Stimulated activated naive CD4-positive, alpha-beta T cell treated with Interleukin-2 at 50 U/mL for 16 hours (primary cell): ENCODE measurements at places on chromosomes 16 and 17.

DNA sequence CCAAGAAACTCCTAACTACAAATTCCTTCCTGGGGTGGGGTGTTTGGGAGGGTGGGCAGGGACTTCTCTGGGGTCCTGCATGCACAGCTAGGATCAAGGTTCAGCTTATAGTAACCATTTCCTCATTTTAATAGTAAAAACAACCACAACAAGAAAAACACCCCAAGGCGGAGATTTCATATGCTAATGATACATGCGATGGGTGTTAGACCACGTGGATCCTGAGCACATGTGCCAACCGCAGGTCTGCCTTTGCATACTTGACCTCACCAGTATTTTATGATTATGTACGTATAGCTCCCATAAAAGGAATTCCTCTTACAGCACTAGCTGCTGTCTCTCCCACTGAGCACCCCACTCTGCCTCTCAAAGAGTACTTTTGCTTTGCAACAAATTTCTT lies 1.9 kb downstream of the KRTAP4-11 start:
- no peak for DNase-seq

DNA sequence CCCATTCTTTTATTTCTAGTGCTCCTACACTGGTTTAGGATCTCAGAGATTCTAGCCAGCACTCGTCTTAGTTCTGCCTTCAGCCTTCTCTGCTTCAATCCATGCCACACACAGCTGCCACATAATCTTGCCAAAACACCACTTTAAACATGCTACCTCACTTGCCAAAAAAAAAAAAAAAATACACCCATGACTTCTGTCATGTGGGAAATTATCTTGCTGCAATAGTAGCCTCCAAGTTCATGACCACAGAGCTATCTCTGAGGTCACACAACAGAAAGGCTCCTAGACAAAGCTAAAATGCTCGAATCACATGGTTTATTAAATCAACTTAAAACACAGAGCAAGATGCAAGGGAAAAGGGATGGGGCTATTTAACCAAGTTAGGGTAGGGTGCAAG lies 18.1 kb downstream of the FZD2 start:
- no peak for DNase-seq

DNA sequence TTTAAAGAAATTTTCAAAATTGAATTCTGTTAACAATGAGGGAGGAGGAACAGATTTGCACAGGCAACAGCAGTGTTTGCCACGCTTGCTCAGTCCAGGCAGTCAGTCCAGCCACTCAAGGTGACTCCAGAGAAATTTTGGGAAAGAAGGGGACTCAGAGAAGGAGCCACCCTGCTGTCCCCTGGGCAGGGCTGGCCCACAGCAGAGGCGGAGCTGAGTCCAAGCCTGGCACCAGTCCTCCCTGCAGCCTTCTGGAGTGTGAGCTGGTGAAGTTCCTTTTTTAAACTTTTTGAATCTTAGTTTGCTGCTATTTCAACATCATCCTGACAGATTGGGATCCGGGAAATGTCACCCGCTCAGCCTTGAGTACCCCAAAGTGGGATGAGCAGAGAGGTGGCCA lies 14.5 kb upstream of the SLC47A2 start:
- DNase-seq, result no peak

GRCh38 chr17:61463316-61464129 lies 11.3 kb downstream of the TBX4 start:
- DNase-seq, result no peak

GRCh38 chr17:78842881-78843565 lies 2.4 kb upstream of the USP36 start:
- peak; percentile 50 for DNase-seq

- DNase-seq, result no peak
These were observed 41.1 kb downstream of the SRL start for GRCh38 chr16:4200781-4201137.

- DNase-seq, result no peak
These were observed 43.4 kb downstream of the GNAO1 start for GRCh38 chr16:56234737-56235136.

DNA sequence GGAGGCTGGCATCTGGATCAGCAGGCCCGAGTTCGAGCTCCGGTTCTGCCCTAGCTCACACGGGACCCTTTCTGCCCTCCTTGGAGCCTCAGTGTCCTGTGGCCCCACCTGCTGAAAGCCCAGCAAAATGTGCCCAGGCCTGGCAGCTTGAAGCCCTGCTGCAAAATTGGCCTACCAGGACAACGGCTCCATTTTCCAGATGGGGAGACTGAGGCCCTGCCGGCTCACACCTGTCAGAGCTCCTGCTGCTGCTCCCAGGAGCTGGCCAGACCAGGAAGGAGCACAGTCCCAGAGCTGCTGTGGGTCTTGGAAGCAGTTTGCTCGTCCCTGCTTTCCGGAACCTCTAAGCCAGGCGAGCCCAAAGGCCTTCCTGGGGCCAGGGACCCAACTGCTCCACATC lies 17.4 kb downstream of the ZNF469 start:
- no peak for DNase-seq

GRCh38 chr17:59669411-59669810 lies 37.8 kb downstream of the PTRH2 start:
- no peak for DNase-seq

- DNase-seq, result no peak
These were observed 10.6 kb downstream of the MSI2 start for GRCh38 chr17:57266902-57267311.

DNA sequence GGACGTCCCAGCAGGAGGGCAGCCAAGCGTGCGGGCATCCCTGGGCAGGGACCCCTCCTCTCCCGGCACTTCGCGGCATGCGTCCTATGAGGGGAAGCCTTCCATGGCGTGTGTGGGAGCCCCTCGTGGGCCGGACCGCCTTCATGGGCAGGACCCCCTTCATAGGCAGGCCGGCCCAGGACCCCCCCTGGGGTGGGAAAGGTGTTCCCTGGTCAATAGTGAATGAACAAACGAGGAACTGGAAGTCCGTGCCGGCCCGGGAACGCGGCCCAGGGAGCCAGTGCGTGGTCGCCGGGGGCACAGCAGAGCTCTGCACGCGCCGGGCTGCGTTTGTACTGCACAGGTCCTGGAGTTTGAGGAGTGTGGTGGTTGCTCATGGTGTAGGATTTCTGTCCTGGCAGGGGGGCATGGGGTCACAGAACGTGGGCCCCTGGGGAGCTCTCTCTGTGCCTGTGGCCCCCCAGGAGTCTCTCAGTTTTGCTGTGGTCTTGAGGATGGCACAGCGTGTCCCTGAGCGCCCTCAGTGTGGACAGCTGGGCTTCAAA lies 13.9 kb downstream of the BAIAP2 start:
- DNase-seq, result no peak

GRCh38 chr17:64074704-64075426 lies 54.4 kb upstream of the ICAM2 start:
- no peak for DNase-seq

DNA sequence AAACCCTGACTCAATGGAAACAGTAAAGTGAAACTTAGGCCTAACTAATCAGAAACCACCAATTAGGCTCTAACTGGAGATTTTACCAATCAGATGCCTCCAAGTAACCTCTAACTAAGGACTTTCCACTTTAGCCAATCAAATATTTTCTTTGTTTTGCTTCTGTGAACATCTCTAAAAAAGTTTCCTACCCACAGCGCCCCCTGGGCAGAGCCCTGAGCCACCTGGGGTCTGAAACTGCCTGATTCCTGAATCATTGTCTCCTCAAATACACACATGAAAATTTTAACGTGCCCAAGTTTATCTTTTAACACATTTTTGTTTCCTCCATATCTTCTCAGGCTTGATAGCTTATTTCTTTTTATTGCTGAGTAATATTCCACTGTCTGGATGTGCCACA lies 19.0 kb downstream of the ADAD2 start:
- no peak for DNase-seq

- DNase-seq, result peak; percentile 67
These were observed at the start of gene KCTD11 for GRCh38 chr17:7351665-7352502. Gene KCTD11 (plus strand): TSS chr17:7352162.

GRCh38 chr16:81401035-81401950 lies 43.3 kb upstream of the CMIP start:
- DNase-seq, result no peak

DNA sequence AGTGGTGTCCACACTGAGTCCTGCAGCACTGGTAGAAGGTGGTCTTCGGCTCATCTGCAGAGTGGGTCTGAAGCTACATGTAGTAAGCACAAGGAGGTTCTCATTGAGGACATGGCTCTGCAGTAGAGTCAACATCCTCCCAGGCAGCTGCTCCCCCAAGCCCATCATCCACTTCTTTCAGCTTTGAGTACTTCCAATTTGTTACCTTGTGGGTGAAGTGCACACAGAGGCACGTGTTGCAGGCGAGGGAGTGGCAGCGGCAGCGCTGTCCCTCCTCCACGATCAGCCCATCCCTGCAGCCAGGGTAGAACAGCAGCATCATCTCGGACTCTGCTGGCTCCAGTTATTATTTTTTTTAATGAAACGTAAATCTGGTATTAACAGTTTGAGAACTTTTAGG lies 1.8 kb upstream of the SSTR2 start:
- DNase-seq, result no peak

- no peak for DNase-seq
These were observed 2.4 kb upstream of the PRR15L start for GRCh38 chr17:47959825-47960655.

GRCh38 chr17:5291683-5292350 lies 9.7 kb downstream of the RABEP1 start:
- DNase-seq, result no peak

GRCh38 chr16:28192806-28193529 lies 18.8 kb downstream of the XPO6 start:
- peak; percentile 71 for DNase-seq

GRCh38 chr17:48722915-48723422 lies at the start of gene PRAC2:
Gene PRAC2 (plus strand): TSS chr17:48723185. CDS start chr17:48724411, 1,226 bp downstream.
- no peak for DNase-seq

DNA sequence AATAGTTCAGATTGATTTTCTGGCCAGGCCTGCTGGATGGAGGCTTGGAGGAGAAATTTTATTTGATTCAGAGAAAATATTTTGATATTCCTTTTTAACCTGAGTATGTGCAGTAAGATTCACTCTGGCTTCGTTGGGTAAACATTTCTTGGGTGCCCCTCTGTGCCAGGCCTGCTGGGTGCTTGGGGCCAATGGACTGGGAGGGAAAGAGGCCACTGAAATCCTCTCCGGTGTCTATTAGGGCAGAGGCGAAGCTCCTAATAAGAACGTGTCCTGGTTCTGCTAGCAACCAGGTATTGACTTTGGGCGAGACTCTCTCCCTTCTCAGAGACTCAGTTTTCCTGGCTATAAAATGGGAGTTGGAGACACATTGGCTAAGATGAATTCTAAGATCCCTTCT lies 122.5 kb downstream of the CYLD start:
- no peak for DNase-seq

GRCh38 chr16:17026600-17027242 lies 444.0 kb downstream of the XYLT1 start:
- peak; percentile 1 for DNase-seq

DNA sequence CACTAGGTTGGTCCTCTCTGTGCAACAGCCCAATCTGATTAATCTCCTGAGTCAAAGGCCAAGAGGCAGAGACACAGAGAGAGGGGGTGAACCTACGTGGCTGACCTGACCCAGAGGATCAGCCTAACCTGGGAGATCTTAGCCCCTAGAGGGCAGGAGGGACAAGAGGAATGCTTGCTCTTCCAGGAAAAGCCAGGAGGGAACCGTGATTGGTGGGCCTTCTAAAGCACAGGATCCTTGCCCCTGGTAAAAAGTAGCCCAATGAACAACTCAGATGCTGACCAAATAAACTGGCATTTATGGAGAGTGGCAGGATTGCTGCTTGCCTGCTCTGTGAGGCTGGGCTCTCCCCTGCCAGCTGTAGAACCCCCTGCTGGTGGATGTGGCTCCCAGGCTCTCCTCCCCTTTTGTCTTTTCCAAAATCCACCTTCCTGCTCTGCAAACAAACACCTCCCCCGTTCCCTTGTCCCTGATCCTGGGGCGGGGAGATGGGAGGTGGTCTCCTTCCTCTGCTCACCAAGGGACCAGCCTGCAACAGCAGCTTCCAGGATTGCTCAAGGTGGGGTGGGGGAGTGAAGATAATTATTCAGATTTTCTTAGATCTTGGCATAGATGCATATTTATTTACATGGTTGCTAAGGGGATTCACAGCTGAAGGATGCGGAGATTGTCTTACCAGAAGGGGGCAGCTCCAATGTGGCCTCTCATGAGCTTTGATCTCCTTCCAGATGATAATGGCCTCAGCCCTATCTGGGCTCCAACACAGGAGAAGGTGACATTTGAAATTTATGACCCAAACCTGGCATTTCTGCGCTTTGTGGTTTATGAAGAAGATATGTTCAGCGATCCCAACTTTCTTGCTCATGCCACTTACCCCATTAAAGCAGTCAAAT lies 71.9 kb downstream of the SDR42E1 start:
- no peak for DNase-seq

DNA sequence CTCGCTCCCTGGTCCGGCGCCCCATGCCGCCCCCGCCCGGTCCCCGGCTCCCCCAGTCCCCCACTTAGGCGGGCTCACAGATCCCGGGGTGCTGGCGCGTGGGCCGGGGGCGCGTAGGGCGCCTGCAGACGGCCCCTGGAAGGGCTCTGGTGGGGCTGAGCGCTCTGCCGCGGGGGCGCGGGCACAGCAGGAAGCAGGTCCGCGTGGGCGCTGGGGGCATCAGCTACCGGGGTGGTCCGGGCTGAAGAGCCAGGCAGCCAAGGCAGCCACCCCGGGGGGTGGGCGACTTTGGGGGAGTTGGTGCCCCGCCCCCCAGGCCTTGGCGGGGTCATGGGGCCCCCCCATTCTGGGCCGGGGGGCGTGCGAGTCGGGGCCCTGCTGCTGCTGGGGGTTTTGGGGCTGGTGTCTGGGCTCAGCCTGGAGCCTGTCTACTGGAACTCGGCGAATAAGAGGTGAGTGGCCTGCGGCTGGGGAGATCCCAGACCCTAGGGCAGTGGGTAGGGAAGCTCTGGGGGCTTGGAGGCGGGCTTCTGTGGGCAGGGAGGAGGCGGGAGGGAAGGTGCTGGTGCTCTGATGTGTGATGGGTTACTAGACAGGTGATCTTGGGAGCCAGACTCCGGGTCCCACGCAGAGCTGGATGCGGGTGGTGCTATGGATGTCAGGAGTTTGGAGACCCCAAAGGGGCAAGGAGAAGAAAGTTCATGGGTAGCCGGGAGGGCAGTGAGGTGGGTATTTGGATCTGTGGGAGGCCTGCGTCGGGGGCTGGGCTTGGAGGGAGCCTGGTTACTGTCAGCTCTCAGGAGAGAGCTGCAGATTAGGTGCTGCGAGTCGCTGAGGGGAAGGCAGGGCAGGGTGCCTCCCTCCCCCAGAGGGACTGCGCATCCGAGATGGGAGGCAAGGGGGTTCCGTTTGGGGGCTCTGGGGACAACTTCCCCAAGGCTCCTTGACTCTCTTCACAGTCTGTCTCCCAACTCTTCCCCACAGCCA lies 560 bp downstream of the EFNB3 start:
- no peak for DNase-seq

DNA sequence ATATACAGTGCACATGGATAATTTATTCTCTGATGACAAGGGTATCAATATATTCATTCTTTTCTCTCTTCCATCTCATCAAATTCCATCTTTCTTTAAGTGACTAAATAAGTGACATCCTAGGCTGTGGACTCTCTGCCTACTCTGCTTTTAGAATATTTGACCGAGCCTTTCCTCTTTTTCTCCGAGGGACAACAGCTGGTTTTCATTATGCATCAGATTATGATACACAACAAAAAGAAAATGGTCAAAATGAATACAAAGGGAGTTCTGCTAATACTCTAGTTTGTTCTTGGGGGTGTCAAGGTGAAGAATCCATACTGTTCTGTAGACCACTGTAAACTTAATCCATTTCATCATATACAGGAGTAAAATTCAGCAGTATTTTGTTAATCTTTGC lies 942.6 kb downstream of the KCNJ2 start:
- DNase-seq, result no peak
